ENCODE measurements at places on chromosomes 7 and 10. TPM values are rescaled to one million over a fixed set of nuclear protein-coding genes. Genes with fewer than 3 reads are reported as not detected.
A peak's percentile ranks its signal among the peaks of the same experiment; 100 is the strongest.

IFIT1B gene
- total RNA-seq: not detected

- peak; percentile 75 for DNase-seq
Measured at GRCh38 chr7:4610768-4611467, 71.2 kb upstream of the FOXK1 start.

DNA sequence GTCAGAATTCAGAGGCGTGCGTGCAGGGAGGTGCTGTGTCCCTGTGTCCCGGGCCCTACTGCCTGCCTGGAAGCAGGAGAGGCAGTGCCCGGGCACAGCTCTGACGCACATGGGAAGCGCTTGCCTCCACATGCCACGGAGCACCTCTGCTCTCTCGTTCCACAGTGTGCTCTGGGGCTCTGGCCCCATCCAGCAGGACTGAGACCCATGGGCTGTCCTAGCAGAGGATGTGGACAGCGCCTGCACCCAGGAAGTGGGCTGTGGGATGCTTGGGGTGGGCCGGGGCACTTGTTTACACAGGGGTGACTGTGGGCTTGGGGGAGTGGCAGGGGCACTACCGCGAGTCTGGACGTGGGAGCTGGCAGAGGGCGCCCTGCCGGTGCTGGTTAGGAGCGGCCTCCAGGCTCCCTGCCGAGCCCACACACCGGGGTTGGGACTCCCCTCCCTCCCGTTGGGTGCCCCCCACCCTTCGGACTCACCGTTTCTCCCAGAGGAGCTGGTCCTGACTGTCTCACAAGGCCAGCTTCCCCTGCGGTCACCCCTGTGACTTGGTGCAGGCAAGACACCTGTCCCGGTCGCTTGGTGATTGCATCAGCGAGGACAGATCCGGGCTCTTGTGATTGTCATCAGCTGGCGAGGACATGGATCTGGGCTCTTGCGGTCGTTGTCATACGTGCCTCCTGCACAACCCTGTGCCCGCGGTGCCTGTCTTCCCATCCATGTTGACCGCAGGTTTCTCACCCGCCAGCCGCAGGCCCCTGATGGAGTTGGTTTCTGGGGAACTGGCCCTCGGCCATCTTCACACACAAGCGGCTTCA, 83.1 kb downstream of the NKX6-2 start:
- peak; percentile 31 for DNase-seq

ANKRD61 gene
- not detected for total RNA-seq

DNA sequence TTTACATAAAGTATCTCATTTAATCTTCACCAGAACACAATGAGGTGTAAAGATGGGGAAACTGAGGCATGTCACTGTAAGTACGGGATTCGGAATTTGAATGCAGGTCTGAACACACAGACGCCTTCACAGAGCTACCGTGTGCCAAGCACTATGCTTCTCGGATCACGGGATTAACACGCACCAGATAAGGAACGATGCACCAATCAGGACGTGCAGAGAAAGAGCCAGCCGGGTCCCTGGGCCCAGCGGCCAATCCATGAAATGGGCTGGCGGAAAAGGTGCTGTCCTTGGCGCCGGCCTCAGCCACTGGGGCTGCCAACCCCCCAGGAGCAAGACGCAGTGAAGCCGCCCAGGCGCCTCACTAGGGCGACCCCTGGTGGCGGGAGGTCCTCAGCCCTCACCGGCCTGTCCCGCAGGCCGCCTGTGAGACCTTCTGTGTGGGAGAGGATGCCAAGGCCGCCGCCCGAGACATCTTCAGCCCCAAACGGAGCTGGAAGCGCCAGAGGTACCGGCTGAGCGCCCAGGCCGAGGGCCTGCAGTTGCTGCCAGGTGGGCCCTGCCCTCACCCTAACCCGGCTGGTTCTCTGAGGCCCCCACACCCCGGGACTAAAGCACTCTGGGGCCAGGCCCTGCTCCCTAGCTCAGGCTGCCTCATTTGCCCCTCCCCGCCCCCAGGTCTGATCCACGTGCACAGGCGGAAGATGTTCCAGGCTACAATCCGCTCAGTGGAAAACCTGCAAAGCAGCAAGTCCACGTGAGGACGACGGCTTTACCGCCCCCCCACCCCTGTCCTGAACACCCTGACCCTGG, 15.6 kb downstream of the ATG9B start:
- peak; percentile 97 for DNase-seq

SLC18A3 gene
- total RNA-seq: not detected

- no peak for DNase-seq
Measured at GRCh38 chr7:1305873-1306272, 73.2 kb downstream of the UNCX start.

HPS6 gene
- total RNA-seq: 19.6 TPM

DNA sequence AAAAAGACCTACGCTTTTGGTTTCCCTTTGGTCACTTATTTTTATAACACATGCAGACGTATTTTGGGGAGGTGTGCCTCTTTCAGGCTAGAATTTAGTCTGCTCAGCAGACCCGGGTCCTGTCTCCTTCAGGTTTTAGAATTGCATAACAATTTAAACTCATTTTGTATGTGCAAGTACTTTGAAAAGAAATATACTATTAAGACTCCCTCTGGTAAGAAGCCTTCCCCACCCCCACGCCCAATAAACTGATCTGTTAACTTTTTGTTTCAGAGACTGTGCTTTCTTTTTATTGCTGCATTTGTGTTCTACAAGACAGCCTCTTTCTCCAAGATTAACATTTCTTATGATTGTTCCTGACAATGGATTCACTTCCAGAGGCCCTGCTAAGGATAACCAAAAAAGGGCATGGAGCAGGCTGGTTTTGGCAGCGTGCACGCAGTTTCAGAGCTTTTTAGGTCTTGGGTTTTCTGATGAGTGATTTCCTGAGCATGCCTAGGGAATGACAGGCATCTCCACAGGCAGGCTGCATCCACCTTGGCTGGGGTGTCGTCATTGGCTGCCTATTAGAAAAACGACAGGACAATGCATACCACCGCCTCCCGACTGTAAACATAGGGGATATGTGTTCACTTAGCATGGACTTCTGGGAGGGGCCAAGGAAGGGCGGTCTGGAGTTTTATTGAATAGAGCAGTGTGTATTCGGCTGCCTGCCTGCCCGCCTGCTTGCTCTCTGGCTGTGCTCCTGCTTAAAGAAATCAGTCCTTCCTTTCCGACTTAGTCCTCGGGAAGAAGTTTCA, at the start of gene CALD1:
Gene CALD1 (plus strand): TSS at position 694 of the 800 bp plus-strand sequence. CDS start 88,100 bp downstream, outside the sequence.
- DNase-seq: peak; percentile 95

CTAGE4 gene
- 8.7 TPM for total RNA-seq

CACNB2 gene
- 4.6 TPM for total RNA-seq

DNA sequence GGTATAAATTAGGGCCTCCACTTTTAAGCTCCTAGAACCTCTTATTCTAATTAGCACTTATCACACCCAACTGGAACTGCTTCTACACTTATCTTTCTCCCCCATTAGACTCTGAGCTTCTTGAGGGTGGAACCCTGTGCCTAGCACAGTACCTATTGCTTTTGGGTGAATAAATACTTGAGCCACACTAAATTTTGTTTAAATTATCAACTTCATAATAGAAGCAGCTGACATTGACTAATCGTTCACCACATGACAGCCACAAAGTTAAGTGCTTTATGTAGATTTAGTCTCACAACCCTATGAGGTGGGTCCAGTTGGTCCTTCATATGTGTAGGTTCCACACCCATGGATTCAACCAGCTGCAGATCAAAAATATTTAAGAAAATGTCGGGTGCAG, 36.0 kb upstream of the DNAJB12 start:
- no peak for DNase-seq

DNA sequence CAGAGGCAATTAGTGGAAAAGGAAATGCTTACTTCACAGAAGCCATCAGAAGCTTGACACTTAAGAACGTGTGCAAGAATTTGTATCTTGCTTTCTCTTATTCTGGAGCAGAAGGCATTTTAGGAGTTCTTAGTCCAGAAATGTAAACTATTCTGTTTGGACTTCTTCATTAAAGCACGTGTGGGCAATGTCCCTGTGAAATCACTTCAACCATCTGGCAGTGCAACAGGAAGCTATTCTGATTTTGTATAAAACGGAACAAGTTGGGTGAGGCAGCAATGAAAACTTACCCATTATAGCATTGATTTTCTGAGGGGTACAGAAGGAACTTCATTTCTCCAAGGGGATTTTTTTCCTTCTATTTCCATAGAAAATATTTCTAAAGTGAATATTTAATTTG, 21.3 kb upstream of the ARHGAP21 start:
- DNase-seq: no peak

GRCh38 chr10:58574058-58574457, 61.4 kb downstream of the BICC1 start:
- no peak for DNase-seq

GRCh38 chr10:86688398-86688921, 20.1 kb downstream of the LDB3 start:
- DNase-seq: peak; percentile 89

Measured in endodermal cell (in vitro differentiated cells).